ENCODE measurements at places on chromosomes 5 and 9. TPM values are rescaled to one million over a fixed set of nuclear protein-coding genes. Genes with fewer than 3 reads are reported as not detected.

- no peak for DNase-seq
Measured at GRCh38 chr5:143212261-143212660, 191.2 kb downstream of the NR3C1 start.

- DNase-seq = no peak
Measured at GRCh38 chr9:33506626-33507370, 17.3 kb upstream of the ANKRD18B start.

Gene IFNK
- not detected for total RNA-seq

Gene SPINK4
- total RNA-seq = not detected

DNA sequence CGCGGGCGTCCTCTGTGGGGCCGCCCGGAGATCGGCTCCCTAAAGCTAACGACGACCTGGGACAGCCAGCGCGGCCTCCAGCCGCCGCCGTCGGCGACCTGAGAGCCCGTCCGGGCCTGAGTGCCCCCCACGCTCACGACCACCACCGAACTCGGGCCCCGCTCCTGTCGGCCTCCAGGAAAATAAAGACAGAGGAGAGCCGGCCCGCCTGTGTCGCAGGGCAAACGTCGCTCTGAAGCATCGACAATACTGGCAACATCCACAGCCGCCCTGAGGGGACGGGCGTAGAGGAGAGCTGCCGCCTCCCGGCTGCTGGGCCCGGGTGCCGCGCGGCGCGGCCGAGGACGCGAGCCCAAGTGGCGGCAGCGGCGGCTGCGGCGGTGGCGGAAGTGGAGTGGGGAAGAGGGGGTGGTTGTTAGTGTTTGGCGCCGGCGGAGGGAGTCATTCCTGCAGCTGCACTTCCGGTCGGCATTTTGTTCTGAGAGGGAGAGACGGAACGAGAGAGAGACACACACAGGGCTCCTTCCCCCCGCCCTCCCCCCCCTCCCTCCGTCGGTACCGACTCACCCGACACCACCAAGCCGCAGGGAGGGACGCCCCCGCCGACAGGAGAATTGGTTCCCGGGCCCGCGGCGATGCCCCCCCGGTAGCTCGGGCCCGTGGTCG lies at the start of gene NIPBL:
NIPBL (plus strand) TSS at position 471 of the 666 bp plus-strand sequence. CDS start 76,928 bp downstream, outside the sequence.
- peak; percentile 96 for DNase-seq

- no peak for DNase-seq
Measured at GRCh38 chr5:174718880-174719610, 5.3 kb upstream of the MSX2 start.

Gene MYO10
- total RNA-seq = 4.2 TPM
